T follicular helper cell (primary cell): ENCODE measurements at places on chromosomes 7 and 10.

DNA sequence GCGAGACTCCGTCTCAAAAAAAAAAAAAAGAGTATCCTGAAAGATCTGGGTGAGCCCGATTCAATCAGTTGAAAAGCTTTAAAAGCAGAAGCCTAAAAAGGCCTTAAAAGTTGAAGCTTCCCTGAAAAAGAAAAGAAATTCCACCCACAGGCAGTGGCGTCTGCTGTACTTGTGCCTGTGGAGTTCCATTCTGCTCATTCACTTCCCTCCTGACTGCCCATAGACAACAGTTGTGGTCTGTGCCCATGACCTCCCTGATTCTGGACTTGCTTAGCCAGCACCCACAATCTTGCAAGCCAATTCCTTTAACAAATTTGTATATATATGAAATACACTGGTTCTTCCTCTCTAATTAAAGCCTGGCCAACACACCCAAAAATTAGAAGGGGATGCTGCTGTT, 141.7 kb downstream of the DLG5 start:
- no peak for DNase-seq

- DNase-seq: no peak
These were observed 319.9 kb downstream of the DPP6 start for GRCh38 chr7:154372011-154372601.

GRCh38 chr7:86814661-86815379, 171.1 kb downstream of the GRM3 start:
- DNase-seq: no peak

DNA sequence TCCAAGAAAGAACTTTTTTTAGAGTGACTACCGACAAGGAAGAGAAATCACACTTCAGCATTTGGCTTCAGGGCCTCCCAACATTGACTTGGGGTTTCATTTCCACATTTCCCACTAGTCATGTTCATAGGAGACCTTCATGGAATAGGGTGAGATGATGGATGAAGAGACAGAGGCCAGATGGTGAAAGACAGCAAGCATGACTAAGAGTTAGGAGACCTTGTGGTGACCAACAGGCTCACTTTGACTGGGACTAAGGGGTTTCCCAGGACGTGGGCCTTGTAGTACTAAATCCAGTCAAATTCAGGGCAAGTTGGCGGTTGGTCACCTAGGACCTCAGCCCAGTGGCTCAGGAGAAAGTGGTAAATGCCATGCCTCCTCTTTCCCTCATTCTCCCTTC, 3.0 kb upstream of the GIMAP5 start:
- DNase-seq: no peak

GRCh38 chr7:130476297-130477150, 15.4 kb upstream of the MEST start:
- DNase-seq: no peak

- no peak for DNase-seq
These were observed 539.9 kb upstream of the C7orf33 start for GRCh38 chr7:148050492-148051158.

DNA sequence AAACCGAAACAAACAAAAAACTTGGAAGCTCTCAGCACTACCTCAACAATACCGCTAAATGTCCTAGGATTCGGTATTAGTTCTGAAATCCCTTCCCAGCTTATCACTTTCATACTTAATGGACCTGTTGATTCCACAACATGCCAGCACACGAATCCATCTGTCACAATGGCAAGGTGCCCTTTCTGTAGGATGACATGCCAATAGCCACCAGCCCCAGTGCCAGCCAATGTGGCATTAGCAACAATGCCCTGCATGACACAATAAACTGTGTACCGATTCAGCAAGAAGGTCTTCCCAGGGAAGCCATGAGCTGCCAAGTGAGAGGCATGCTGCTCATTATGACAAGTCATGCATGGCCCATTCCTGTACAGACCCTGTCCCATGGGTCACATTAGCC, 35.6 kb upstream of the CHCHD3 start:
- DNase-seq: no peak

DNA sequence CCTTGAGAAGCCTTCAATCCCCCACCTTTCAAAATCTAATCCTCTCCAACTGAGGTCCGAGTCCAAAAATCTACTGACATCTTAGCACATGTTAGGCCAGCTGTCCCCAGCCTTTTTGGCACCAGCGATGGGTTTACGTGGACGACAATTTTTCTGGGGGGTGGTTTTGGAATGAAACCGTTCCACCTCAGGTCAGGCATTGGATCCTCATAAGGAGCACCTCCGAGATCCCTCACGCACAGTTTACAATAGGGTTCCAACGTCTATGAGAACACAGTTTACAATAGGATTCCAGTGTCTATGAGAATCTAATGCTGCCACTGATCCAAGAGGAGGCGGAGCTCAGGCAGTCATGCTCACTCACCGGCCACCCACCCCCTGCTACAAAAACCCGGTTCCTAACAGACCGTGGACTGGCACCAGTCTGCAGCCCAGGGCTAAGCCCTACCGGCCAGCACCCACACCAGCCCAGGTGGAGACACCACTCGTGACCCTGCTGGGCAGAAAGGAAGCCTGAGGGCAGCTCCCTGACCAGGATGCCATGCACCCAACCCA, 107.6 kb downstream of the DIP2C start:
- no peak for DNase-seq

DNA sequence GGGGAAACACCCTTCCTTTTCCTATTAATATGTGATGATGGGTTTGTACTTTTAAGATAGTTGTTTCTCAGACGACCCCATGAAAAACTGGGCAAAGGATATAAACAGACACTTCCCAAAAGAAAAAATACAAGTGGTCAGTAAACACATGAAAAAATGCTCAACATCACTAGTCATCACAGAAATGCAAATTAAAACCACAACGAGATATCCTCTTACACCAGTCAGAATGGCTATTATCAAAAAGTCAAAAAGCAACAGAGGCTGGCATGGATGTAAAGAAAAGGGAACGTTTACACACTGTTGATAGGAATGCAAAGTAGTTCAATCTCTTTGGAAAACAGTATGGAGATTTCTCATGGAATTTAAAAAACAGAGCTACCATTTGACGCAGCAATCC, 111.4 kb upstream of the ZEB1 start:
- DNase-seq: no peak

- no peak for DNase-seq
These were observed 144.1 kb downstream of the EMX2 start for GRCh38 chr10:117686606-117687005.

DNA sequence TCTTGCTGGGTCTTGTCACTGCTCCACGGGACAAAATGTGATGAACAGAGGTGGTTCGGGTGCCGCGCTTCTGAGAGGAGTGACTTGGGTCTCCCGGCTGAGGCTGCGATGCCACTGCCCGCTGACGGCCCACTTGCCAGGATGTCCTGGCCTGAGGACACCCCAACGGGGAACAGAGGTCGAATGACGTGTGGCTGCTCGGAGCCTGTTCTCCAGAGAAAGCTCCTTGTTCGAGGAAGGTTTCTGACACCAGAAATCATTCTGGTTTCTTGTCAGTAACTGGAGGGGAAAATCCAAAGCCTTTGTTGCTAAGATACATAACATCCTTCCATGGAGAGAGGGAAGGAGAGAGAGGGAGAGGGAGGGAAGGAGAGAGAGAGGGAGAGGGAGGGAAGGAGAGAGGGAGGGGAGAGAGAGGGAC, 236.4 kb downstream of the WDR37 start:
- no peak for DNase-seq

GRCh38 chr10:85311613-85312337, 983.4 kb downstream of the CCSER2 start:
- DNase-seq: no peak
